ENCODE measurements at places on chromosomes 3 and 15. TPM values are rescaled to one million over a fixed set of nuclear protein-coding genes. Genes with fewer than 3 reads are reported as not detected.

DNA sequence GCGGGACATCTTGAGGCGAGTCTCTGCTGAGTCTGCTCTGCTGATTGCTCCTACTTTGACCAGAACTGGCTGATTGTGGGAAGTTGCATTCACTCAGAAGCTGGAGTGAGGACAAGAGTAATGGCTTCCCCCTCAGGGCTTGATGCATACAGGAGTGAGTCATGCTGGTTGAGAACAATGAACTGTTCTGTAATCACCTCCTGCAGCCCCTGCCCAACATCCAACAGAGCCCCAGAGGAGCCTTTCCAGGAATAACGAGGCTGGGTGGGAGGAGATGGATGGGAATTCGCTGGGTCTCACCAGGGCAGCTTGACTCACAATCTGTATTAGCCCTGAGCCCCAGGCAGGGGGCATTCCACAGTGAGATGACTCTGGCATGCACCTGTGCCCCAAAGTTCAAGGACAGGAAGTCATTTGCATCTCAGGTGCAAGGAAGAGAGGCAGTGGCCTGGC lies 85.0 kb downstream of the RAB11A start:
- peak; percentile 98 for DNase-seq

DNA sequence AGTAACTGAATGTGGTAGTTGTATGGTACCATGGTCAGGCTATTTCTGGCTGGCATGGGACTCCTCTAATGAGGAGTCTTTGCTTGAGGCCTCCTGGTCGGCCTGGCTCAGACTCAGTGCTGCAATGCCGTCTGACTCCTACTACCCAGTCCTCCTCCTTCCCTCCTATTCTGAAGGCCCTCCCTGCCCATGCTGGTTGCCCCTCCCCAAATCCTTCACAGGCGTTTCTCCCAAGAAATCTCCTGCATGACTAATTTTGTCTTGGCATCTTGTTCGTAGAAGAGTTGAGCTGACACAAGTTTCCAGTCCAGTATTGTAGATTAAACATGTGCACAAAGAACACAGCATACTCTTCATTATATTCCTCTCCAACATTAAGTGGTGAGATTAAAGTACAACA lies 115.5 kb downstream of the NFKBIZ start:
- no peak for DNase-seq

GRCh38 chr15:48547286-48547685 lies 98.2 kb downstream of the FBN1 start:
- DNase-seq, result no peak

GRCh38 chr15:89631902-89632264 lies 23.4 kb downstream of the KIF7 start:
- DNase-seq, result no peak

DNA sequence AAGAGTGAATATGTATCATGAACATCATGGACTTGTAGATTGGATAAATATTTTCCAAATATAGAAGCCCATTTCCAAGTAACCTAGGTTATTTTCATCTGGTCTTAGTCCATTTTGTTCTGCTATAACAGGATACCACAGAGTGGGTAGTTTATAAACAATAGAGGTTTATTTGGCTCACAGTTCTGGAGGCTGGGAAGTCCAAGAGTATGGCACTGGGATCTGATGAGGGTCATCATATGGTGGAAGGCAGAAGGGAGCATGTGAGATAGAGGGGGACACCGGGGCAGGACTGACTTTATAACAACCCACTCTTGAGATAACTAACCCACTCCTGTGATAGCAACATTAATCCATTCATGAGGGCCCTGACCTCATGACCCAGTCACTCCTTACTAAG lies 9.4 kb upstream of the MGA start:
- DNase-seq, result no peak

- DNase-seq, result no peak
Measured at GRCh38 chr3:112482675-112483074, 16.6 kb downstream of the BTLA start.

DNA sequence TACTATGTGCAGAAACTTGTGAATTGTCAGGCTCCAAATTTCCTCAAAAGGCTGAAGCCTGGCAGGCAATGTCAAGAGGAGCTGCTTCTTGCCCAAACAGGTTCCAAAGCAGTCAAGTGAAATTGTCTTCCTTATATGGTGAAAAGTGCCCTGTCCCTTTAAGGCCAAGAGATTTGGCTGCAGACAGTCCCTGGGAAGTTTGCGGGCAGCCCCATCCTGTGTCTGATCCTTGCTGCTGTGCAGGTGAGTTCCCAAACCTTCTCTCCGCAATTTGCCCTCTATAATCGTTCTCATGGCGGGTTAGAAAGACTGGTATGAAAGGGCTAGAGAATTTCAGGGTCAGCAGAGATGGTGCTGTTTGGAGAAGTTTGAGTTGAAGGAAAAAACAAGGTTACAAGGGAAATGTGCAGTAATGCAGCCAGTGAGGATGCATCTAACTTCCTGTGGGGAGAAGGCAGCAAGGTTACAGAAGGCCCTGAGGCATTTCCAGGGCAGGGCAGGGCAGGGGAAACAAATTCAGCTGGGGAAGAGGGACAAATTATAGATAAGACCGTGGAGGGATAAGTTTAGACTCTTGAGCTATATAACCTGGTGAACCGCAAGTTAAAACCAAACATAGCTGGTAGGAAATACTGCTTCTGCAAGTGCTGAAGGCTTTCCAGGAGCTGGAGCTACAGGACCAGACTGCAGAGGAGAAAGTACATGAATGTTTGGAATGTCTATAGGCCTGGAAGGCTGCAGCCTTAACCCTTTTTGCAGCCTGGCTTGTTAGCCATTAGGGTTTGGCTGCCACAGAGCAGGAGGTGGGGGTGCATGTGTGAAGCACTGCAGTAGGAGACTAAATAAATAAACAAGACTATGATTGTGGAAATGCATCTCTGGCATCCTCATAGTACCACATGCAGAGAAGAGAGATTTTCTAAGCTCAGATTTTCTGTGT lies 256.2 kb upstream of the IL12A start:
- DNase-seq, result peak; percentile 71

- DNase-seq, result no peak
Measured at GRCh38 chr15:40103864-40104271, 4.8 kb downstream of the BMF start.

DNA sequence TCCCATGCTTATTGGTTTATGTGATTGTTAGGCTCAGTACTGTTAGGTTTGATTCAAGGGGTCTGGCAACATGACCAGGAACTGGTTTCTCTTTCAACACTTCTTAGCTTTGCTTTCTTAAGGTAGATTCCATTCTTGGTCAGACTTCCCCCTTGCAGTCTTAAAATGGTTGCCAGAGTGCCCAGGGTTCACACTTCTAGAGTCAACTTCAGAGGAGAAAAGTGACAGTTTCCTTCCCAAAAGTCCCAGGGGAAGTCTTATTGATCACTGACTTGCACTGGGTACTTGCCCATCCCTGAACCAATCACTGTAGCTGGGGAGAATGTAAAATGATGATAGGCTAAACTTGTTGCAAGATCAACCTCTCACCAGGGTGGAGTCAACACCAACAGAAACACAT lies 14.1 kb downstream of the MGLL start:
- DNase-seq, result no peak

GRCh38 chr3:54691289-54691771 lies 236.5 kb downstream of the LRTM1 start:
- peak; percentile 88 for DNase-seq

DNA sequence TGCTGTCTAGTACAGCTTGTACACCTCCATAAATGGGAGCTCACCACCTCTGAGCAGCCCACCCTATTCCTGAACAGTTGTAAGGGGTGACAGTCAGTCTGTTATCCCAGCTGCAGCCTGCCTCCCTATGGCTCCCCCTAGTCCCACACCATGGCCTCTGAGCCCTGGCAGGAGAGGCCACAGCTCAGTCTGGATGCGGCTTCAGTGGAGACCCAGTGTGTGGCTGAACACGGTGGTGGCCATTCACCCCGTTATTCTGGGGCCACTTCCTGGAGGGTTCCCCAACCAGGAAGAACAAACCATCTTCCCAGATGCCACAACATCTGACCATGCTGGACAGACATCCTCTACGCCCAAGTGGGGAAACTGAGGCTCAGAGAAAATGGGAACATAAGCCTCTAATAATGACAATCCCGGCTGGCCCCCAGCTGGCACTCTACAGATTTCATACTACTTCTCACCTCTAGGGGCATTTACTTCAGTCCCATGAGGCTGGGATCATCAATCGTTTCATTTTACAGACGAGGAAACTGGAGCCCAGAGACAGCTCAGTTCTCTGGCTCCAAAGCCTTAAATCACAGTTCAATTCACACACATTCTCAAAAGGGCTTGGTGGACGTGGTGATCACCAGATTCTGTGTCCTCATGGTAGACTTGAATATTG lies 9.2 kb upstream of the GRIP2 start:
- peak; percentile 2 for DNase-seq

GRCh38 chr3:13346481-13347389 lies 73.4 kb downstream of the NUP210 start:
- DNase-seq, result peak; percentile 29

DNA sequence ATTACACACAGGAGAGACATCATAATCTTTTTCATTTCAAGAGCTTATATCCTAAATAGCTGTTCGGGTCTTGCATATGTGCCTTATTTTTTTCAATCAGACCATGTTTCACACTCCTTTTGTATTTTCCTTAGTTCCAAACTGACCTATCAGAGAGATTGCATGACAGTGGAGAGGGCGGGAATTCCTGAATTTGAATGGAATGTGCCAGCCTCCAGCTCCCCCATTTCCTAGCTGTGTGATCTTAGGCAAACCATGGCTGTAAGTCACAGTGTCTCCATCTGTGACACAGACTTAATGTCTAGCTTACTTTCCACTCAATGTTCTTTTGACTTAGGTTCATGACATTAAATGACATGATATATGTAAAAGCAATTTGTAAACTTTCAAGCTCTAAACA lies 62.0 kb upstream of the CSTA start:
- DNase-seq, result no peak

DNA sequence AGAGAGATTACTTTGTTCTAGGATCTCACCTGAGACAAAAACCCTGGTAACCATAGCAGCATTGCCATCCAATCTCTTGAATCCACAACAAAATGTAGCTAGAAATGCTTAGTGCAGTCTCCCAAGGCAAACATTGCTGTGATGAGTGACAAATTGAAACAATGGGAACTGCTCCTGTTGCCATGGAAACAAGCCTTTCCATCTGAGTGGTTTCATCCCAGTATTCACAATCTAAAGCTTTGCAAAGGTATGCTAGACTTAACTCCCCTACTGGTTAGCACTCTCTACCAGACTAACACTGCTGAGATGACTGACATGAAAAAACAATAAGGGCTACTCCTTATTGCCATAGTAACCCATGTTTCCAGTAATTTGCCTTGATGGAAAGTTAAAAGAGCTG lies 172.6 kb upstream of the CNTN3 start:
- no peak for DNase-seq

DNA sequence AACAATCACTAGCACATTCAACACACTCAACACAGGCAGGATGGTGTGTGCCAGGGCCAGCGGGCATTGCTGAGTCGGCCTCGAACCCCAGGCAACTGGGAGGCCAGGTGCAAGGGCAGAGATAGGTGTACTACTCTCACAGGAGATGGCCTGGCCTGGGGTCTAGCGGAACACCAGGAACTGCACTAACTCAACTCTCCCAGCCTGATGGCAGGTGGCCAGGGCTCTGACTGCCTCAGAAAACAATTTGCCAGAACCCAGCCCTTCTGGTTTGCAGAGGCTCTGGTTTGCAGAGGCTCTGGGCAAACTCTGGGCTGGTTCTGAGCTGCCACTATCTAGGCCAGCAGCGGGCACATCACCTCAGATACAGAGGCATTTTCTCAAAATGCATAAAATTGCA lies 229.2 kb upstream of the CHRNA7 start:
- DNase-seq, result no peak

- DNase-seq, result no peak
Measured at GRCh38 chr15:42373274-42373673, 14.0 kb downstream of the CAPN3 start.

DNA sequence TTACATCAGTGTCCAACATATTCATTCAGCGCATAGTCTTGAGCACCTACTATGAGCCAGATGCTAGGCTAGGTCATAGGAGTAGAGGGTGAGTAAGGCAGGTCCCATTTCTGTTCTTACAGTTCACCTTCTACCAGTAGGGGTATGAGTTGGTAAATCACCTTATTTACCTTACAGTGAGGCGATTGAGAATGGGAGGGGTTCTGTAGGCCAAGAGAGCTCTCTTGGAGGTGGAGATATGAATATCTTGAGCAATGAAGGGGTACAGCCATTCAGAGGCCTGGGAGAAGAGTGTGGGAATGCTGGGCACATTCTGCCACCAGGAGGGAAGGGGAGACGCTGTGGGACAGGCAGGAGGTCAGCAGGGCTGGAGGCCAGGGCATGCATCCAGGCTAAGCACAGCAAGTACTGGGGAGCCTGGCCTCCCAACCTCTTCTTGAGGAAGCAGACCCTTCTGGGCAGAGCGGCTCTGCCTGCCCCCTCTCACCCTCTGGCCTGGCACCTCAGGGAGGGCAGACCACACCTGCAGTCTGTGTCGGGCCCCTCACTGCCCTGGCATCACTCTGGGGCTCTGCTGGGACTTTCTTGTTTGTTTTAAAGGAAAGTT lies 123.4 kb downstream of the EEFSEC start:
- no peak for DNase-seq

GOLGA6A gene
- total RNA-seq, result 0.05 TPM

GOLGA6B gene
- total RNA-seq, result not detected

ZNF80 gene
- total RNA-seq, result not detected

MEIS2 gene
- total RNA-seq, result 0.52 TPM

DHFR2 gene
- total RNA-seq, result 2.3 TPM

SEC11A gene
- 291 TPM for total RNA-seq

CD200 gene
- 2.3 TPM for total RNA-seq

RLBP1 gene
- not detected for total RNA-seq

ELL3 gene
- total RNA-seq, result 11.6 TPM

ACTRT3 gene
- total RNA-seq, result 12.3 TPM
